ENCODE measurements at places on chromosomes 16 and 17.

- no peak for DNase-seq
Observed at GRCh38 chr17:63247706-63248105, 198.4 kb downstream of the CYB561 start.

- no peak for DNase-seq
Observed at GRCh38 chr16:2308089-2308962, 32.2 kb downstream of the ABCA3 start.

- DNase-seq: no peak
Observed at GRCh38 chr16:28283798-28284577, 8.3 kb upstream of the SBK1 start.

GRCh38 chr17:47693731-47694580 is at the start of gene TBKBP1:
TBKBP1 (plus strand) TSS chr17:47694161; CDS start chr17:47696113, 1,952 bp downstream.
- DNase-seq: no peak

- DNase-seq: no peak
Observed at GRCh38 chr16:81473066-81473488, 28.5 kb downstream of the CMIP start.

- DNase-seq: no peak
Observed at GRCh38 chr17:81656118-81656743, at the start of gene PDE6G. PDE6G (minus strand) TSS chr17:81656542; CDS start chr17:81653305, 3,237 bp downstream.

GRCh38 chr16:22890976-22891375 is 77.0 kb downstream of the HS3ST2 start:
- no peak for DNase-seq

DNA sequence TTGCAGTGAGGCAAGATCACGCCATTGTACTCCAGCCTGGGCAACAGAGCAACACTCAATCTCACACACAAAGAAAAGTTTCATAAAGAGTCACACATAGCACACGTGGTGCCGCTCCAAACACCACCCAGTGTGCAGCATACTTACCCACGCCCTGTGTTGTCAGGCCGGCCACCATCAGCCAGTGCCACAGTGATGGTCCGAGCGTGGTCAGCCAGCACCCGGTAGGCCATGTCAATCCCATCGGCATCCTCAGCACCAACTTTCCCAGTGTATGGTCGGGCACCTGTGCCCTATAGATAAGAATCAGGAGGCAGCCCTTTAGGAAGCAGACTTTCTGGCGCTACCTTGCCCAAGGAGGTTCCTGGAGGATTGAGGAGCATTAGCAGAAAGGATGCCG is 17.7 kb upstream of the EXOSC6 start:
- no peak for DNase-seq

DNA sequence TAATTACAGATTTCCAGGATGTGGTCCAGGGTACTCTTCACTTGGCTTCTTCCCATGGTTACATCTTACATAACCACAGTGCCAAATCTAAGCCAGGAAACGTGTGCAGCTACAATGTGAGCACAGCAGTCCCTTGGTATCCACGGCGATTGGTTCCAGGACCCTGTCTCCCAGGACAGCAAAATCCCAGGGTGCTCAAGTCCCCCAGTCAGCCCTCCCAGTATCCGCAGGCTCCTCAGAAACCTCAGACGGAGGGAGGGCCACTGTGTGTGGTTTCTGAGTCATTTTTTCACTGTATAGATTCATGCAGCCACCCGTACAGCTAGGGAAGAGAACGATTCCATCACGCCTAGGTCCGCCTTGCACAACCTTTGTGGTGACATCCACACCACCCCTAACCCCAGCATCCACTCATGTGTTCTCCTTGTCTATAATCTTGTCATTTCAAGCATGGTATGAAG is 11.1 kb upstream of the ATP2C2 start:
- no peak for DNase-seq

DNA sequence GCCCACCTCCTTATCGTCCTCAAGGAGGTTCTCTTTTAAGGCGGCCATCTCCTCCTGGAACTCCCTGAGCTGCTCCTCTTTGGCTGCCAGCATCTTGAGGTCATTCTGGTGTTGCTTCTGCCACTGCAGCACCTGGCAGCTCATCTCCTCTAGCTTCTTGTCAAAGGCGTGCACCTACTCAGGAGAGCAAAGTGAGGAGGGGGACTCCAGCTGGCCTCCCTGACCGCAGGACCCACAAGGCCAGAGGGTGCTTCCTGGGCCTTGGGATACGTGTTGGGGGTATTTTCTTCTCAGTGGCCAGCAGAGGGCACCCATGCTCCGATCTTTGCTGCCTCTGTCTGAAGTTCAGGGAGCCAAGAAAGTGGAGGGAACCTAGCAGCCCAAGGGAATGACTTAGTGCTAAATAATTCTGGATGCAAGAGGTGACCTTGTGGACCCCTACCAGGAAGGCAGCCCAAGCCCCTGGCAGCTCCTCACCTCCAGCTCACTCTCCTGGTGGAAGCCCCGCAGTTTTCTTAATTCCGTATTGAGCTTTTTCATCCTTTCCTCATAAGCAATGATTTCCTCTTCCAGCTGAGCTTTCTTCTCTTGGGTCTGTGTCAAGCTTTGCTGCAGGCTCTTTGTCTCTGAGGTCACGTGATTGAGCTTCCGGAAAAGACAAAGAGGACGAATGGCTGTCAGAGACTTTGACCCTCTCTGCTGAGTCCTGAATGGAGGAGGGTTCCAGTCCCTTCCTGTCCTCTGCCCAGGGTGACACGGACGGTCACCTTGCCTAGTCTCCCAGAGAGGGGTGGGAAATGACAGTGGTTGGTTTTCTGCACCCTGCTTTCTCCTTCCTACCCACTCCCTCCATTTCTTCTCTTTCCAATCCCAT is 31.4 kb downstream of the DHX38 start:
- peak; percentile 34 for DNase-seq

GRCh38 chr17:27563532-27563931 is 67.5 kb upstream of the LGALS9 start:
- DNase-seq: no peak

DNA sequence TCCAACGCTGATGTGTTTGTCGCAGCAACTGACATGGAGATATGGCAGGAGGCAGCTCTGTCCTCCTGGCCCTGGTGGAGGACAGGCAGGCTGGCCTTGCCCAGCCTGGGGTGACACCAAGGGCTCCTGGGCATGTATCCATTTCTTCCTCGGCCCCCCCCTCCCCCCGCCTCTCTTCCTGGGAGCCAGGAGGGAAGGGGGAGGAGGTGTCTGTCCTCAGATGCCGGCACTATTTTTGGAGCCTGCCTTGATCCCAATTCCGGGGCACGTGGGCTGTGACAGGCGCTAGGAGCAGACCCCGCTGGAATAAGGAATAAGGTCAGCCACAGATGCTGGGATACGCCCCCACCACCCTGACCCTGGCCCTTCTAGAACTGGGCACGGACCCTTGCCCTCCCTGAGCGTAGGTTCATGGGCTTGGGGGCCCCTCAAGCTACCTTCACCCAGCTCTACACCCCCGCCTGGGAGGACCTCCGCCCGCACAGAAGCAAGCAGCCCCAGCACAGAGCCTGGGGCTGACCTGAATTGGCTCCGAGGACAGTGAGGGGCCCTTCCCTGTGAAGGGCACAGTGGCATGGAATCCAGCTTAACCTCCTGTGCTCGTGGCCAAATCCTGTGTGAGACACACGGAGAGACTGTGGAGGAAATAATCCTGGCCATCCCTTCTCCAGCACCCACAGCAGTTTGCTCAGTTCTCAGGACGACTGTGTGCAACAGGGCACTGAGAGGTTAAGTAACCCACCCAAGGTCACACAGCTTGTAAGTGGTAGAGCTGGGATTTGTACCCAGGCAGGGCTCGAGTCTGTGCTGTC is 24.1 kb downstream of the SEC14L5 start:
- DNase-seq: no peak

GRCh38 chr16:325375-326145 is 27.0 kb downstream of the AXIN1 start:
- no peak for DNase-seq

- no peak for DNase-seq
Observed at GRCh38 chr17:12421077-12421476, 244.6 kb upstream of the MYOCD start.

DNA sequence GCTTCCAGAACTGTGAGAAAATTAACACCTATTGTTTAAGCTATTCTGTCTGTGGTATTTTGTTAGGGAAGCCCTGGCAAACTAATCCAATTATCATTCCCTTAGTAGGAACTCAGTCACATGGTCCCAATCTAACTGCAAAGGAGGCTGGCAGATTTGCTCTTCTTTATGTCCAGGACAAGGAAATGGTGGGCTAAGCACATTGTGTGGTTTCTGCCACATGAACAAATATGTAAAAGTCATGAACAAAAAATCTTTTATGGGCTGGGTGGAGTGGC is 278.6 kb upstream of the RPL38 start:
- no peak for DNase-seq

DNA sequence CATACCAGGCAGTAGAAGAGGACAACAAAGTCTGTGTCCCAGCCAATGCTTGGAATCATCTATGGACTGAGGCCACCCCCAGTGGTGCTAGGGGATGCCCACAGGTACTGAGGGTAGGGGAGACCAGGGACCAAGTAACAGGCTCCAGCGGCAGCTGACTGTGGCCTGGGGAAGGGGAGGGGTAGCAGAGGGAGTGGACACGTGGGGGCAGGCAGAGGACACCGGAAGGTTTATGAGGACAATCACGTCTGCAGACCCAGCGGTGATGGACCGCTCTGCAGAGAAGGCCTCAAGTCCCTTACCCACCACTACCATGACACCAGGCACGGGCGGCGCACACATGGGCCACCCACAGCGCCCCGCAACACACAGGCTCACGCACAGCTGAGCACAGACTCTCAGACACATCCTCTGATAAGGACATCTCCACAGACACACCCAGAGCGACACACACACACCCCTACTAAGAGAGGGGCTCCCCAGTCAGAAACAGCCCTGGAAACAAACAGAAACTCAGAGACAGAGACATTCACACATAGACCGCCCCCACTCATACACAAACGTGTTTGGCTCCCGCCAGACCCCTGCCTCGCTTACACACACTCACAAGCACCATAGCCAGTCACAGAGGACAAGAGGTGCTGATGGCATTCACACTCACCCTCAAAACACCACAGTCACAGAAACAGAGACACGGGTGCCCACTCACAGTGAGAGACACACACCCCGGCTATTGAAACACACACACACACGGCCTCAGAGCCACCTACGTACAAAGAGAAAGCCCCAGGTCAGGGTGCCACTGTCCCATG is 35.8 kb downstream of the SRCIN1 start:
- no peak for DNase-seq

DNA sequence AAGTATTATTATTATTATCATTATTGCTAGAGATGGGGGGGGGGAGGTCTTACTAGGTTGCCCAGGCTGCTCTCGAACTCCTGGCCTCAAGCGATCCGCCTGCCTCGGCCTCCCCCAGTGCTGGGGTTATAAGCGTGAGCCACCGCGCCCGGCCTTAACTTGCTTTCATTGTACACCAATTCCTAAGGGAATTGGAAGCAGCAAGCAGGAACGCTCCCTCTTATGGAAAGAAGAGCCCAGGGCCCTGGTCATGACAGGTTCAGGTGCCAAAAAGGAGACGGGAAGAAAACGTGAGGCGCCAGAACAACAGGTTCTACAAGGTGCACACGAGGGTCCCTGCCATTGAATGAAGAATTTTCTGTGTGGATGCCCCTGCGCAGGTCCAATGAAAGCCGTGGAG is 540 bp upstream of the RPL38 start:
- no peak for DNase-seq

DNA sequence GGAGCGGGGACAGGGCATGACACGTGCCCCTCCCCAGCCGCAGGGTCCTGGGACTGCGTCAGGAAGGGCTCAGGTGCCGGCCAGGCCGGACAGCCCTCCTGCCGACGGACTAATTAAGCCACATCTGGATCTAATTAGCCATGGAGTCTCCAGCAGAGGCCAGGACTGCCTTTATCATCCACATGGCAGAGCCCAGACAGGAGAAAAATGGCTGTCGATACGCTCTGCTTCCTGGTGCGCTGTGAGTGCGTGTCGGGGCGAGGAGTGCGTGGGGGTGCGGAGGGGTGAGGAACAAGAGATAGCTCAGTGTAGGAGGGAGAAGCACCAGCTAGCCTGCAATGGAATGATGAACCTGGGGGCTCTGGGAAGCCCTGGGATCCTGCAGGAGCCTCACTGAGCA is 218.8 kb downstream of the IRF8 start:
- no peak for DNase-seq

DNA sequence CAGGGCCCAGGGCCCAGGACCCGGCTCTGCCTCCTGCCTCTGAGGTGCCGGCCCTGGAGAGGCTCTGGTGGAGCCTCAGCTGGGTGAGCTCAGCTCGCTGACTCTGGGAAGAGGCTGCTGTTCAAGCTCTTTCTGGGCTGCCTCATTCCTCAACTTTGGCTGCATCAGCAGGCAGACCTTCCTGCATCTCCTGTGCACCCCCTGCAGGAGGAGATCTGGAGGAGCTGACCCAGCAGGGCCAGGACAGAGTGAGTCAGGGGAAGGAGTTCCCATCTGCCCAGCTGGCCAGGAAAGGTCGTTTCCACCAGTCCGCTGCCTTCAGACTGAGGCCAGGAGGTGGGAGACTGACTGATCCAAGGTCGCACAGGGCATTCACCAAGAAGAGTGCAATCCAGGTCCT is 10.7 kb downstream of the CRHR1 start:
- no peak for DNase-seq

DNA sequence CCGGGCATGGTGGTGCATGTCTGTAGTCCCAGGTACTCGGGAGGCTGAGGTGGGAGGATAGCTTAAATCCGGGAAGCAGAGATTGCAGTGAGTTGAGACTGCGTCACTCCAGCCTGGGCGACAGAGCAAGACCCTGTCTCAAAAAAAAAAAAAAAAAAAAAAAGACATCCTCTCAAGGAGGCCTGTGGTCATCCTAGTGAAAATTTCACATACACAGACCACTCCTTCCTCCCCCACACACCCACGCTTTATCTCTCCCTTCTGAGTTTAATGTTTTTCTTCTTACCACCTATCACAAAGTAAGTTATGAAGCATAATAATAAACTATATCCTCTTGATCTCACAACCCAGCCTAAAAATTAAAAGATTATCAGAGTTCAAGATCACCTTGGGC is 1.3 kb upstream of the NOL11 start:
- no peak for DNase-seq

- no peak for DNase-seq
Observed at GRCh38 chr16:73140929-73141328, 93.0 kb upstream of the ZFHX3 start.

GRCh38 chr17:74051348-74051747 is 152.1 kb upstream of the RPL38 start:
- DNase-seq: no peak
